COLO829 (cell line): ENCODE measurements at places on chromosomes 6 and 20.

DNA sequence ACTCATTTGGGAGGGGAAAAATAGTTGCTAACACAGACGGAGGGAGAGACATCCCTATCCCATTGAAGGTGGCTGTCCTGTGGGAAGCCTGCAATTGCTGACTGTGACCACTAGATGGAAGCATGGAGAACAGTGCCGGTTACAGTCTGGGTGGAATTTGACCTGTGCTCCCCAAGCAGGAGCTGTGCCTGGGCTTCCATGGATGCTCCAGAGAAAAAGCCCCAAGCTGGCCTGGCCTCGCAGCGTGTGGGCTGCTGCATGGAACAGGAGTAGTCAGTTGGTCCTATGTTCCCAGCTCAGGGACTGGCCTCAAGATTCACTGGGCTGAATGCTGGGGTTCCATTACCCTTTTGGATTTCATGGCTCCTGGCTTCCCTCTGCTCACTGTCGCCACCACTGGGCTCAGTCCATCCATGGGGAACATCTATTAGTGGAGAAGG is 116.3 kb upstream of the CHD6 start:
- peak; percentile 77 for DNase-seq

GRCh38 chr6:88119769-88120168 is 46.4 kb downstream of the CNR1 start:
- DNase-seq, result no peak

- DNase-seq, result no peak
Measured at GRCh38 chr6:20693466-20694063, 159.3 kb downstream of the CDKAL1 start.

DNA sequence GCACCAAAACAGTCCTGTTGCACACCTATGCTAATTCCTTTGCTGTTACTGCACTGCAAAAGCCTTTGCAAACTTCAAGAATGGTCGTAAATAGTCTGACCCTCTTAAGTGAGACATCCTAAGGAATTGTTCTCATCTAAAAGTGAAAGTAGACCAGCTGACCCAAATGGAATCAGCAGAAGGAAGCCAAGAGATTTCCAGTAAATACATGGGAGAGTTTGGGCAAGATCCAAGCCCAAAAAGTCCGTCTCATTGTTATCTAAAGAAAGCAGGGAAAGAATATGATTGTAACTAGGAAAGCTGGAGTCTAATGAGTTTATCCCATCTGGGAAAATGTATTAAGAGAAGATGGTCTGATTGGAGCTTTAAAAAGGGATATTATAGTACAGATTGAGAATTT is 43.0 kb upstream of the HIVEP1 start:
- no peak for DNase-seq

GRCh38 chr20:63831993-63832686 is 1.1 kb upstream of the ZBTB46 start:
- DNase-seq, result no peak

GRCh38 chr20:25046736-25047666 is 10.9 kb downstream of the ACSS1 start:
- no peak for DNase-seq

DNA sequence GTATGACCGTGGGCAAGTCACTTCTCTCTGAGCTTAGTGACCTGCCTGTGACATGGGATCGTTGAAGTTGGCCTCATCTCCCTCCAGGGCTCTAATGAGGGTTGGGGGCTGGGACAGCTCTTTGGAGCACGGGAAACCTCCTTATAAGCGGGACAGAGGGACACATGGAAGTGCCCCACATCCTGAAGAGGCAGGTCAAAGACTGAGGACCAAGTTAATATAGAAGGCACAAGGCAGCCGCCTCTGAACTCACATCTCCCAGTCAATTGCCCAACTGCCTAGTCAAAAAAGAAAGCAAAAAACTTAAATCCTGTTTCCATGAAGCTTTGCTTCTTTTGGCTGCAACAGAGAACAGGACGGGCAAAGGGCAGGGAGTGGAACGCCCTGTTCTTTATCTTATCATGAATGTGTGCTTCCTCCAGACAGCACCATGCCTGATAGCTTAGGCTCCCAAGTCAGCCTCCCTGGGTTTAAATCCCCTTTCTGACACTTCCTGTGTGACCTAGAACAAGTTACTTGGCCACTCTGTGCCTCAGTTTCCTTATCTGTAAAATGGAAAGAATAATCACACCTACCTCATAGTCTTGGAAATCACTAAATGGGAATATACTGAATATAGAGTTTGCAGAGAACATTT is 27.1 kb downstream of the LBP start:
- DNase-seq, result no peak

DNA sequence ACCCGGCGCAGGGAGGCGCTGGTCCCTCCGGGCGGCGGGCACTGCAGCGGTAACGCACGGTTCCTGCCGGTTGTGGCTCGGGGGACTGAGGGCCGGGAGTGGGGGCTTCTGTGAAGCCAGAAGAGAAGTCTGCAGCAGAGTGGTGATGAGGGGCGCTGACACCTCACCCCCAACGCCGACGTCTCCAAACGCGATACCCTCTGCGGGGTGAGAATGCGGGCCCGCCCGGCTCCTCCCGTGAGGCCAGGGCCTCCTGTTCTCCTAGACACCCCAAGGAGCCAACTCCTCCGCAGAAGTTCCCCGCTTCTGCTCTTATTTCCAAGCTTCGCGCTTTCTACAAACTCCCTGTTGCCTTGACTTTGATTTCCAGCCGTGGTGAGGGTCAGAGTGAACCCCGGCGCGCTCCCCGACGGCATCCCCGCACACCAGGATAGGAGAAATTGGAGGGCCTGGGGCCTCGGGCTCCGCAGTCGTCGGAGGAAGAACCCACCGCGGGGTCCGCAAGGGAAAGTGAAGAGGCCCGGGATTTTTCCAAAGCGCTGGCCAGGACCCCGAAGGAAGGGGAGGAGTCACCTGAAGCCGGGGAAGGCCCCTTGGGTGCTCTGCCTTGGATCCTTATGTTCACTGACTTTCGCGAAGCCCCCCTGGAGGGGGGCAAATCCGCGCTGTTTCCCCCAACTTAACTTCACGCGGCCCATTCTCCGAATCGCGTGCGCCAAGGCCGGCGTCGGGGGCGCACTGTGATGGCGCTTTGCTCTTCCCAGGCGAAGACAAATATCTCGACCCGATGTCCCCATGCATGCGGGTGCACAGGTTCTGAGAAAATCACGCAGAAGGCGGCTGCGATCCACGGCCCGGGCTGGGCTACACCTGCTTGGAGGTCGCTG is 3.1 kb upstream of the INSM1 start:
- no peak for DNase-seq

DNA sequence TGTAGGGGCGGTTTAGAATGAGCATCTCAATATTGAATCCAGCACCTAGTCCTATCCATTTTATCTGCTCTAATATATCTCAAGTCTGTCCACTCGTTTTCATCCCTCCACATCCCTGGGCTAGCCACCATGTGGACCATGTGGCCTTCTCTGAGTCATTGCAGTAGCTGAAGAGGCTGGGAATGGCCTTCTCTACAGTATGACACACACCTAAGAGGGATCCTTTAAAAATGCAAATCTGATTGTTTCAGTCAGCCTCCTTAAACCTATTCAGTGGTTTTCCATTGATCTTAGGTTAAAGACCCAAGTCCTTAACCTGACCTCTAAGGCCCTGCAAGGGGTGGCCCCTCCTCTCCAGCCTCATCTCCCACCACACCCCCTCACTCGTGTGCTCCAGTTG is 9.4 kb downstream of the RING1 start:
- no peak for DNase-seq

DNA sequence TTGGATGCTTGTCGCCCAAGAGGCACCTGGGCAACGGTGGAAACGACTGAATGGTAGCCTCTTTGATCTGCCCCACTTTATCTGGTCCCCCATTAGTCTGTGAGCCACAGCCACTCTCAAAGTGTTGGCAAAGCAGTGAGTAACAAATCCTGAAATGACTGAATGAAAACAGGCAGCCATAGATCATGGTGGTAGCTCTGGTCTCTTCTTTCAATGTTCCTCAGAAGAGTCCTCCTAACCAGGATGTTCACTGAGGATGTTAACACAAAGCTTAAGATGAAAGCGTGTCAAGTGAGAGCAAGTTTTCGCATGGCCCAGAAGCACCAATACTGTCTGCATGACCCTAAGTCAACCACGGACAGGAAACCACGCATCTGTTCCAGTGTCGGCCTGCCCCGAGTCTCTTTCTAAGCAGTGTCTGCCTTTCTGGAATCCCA is 107.3 kb downstream of the IRF4 start:
- no peak for DNase-seq

- no peak for DNase-seq
Measured at GRCh38 chr20:43949741-43950618, 35.3 kb downstream of the TOX2 start.

GRCh38 chr20:33162753-33163152 is 5.2 kb upstream of the BPIFA2 start:
- DNase-seq, result no peak

DNA sequence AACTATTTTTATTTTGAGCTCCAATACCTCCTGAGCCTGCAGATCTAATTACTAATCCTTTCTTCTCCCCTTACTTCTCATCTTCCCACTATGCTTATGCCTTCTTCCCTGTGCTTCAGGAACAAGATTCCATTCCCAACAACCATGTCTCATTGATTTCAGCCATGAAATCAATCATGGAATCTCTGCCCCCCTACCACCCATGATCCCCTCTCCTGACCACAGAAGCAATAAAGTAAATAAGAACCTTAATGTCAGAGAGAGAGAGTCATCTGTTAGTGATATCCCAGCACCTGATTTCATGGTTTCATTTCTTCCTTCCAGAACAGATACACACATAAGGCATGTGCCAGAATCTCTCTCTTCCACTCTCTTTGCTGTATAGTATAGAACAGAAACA is 339.7 kb upstream of the KCNQ5 start:
- no peak for DNase-seq

GRCh38 chr6:104349191-104349590 is 510.5 kb downstream of the HACE1 start:
- no peak for DNase-seq

- peak; percentile 34 for DNase-seq
Measured at GRCh38 chr6:36914227-36914794, 28.6 kb downstream of the C6orf89 start.

DNA sequence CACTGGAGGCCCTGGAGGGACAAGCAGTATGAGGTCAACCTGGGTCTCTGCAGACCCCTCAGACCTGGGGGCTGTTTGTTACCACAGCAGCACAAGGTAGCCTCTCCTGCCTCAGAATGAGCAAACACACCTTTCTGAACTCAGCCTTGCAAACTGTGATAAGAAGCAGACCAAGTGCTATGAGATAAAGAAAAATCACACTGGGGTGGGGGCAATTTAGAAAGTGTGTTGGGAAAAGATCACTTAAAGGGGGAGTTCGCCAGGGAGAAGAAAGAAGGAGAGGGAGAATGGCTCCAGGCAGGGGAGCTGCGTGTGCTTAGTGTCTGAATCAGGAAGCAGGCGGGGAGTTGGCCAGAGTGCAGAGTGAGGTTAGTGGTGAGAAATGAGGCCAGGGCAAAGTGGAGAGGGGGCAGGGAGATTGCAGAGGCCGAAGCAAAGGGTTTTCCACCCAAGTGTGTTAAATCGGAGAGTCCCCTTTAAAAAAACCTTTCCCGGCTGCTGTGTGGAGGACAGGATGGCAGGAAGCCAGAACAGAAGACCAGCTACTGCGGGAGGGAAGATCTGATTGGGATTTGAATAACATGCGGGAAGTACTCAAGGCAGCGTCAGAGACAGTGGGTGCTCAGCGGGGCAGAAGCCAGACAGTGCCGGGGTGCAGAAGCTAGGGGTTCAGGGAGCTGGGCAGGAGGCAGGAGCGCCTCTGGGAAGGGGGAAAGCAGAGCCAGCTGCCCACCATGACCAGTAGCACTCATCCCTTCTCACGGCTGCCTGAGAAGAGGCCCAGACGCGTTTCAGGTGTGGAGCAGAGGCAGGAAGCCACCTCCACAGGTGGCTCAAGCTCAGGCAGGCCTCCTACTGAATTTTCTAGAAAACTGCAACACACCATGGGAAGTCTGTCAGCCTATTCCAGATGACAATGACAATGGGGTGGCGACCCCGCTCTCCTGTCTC is 9.0 kb downstream of the ADA start:
- peak; percentile 68 for DNase-seq

- no peak for DNase-seq
Measured at GRCh38 chr6:73923905-73924485, 228.0 kb downstream of the CD109 start.

GRCh38 chr6:55379895-55380294 is 52.6 kb downstream of the GFRAL start:
- DNase-seq, result no peak

- no peak for DNase-seq
Measured at GRCh38 chr6:4672772-4673171, 103.4 kb upstream of the CDYL start.

DNA sequence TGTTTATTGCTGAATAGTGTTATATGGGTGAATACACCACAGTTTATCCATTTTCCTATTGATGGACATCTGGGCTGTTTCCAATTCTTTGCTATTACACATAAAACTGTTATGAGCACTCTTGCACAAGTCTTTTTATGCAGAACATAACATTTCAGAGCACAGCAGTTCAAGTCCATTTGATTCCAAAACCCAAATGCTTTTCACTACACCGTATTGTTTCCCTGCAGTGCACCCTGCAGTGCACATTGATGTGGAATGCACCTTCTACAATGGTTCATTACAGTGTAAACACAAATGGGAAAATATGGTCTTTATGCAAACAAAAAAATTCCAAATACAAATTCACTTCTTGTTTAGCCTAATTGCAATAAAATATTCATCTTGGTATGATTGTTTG is 3.6 kb upstream of the SLC2A12 start:
- no peak for DNase-seq

DNA sequence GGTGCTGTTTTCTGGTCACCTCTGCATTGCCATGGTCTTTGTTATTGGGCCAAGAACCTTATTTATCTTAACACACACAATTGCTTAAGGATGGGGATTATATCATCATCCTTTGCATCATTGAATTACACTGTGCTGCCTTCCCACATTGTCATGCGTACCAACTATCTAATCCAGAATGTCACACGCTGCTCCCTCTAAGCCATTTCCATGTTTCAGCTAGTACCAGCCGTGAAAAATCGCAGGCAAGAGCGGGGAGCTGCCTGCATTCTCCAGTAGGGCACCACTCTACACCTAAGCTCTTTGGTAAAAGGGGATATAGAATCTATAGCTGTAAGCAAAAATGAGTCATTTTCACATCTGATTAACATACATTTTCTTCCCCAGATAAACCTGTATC is 277.0 kb downstream of the PRL start:
- DNase-seq, result no peak
